Foreskin keratinocyte (primary cell): ENCODE measurements at places on chromosomes 13 and 19. TPM values are rescaled to one million over a fixed set of nuclear protein-coding genes. Genes with fewer than 3 reads are reported as not detected.

The NDUFA7 gene
- 177 and 193 TPM in 2 replicates for polyA plus RNA-seq

The C19orf67 gene
- not detected in 2 replicates for polyA plus RNA-seq

The PLPPR3 gene
- polyA plus RNA-seq, result 0.15 TPM in 1 of 2 replicates, not detected in the other

The SHANK1 gene
- 0.08 and 0.15 TPM in 2 replicates for polyA plus RNA-seq

The LCP1 gene
- polyA plus RNA-seq, result 2.2 and 47.6 TPM in 2 replicates

The WDR62 gene
- polyA plus RNA-seq, result 6.3 and 8.7 TPM in 2 replicates

The ZNF763 gene
- polyA plus RNA-seq, result 0.34 and 0.50 TPM in 2 replicates
